ENCODE measurements at places on chromosomes 11 and 22.

DNA sequence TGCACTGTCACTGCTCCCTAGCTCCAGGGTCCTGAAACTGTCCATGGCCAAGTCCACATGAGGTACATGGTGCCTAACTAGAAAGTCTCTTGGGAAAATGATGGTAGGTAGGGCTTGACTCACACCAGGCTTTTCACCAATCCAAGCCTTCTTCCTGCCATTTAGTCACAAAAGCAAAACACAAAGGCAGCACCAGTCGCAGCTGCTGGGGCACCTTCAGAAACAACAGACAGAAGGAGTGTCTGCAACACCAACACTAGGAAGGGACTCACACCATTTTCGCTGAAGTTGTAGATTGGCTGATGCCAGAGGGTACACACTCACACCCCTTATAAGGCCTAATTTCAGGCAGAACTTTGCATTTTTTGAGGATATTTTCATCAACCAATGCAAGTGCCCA, 55.7 kb downstream of the SYTL2 start:
- DNase-seq: peak; percentile 29
- peaks cover 84% of the 10 kb centered on the region for H3K4me1 ChIP-seq
- no peaks in the 10 kb centered on the region for H3K36me3 ChIP-seq
- H3K4me3 ChIP-seq: peak overlapping the region; percentile 27
- H3K27ac ChIP-seq: peak overlapping the region; percentile 43

DNA sequence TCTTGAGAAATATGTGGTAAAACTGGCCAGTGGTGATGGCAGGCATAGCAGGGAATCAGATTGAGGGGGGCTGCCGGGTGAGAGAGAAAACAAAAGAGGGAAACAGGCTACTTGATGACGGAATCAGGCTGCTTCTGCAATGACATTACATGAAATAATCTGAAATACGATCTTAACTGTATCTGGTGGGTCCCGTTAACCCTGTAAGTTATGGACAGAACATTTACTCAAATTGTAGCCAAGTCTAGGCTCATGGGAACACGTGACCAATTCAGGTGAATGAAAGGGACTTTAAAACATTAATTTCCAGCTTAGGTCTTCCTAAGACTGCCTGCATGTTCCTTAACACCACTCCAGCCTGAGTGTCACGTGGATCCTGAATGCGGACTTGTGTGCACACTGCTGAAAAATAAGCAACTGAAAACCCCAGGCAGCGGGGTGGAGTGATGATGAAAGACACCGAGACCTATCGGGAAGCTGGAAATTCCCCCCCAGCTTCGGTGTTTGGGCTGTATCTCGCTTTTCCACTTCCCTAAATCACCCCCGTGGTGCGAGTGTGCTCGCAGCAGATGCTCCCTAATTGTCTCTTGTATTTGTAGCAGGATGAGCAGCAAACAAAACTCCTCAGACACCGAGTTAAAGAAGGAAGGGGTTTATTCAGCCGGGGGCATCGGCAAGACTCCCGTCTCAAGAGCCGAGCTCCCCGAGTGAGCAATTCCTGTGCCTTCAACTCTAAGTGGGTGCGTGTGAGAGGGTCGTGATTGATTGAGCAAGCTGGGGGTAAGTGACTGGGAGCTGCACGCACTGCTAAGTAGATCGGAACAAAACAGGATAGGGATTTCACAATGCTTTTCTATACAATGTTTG, 145.0 kb upstream of the GRK3 start:
- H3K27ac ChIP-seq: no peak overlapping the region
- peaks cover 22% of the 10 kb centered on the region for H3K4me1 ChIP-seq
- peaks cover 4% of the 10 kb centered on the region for H3K27me3 ChIP-seq
- peak overlapping the region; percentile 34 for H3K4me3 ChIP-seq
- H3K36me3 ChIP-seq: no peaks in the 10 kb centered on the region
- peak; percentile 17 for DNase-seq

- peak; percentile 51 for DNase-seq
- peak overlapping the region; percentile 9 for H3K4me3 ChIP-seq
- H3K27ac ChIP-seq: no peak overlapping the region
- no peaks in the 10 kb centered on the region for H3K36me3 ChIP-seq
Observed at GRCh38 chr11:117822074-117823033, 2.2 kb downstream of the FXYD2 start.

GRCh38 chr22:36838119-36839030, 21.5 kb upstream of the PVALB start:
- no peak overlapping the region for H3K27ac ChIP-seq
- no peaks in the 10 kb centered on the region for H3K27me3 ChIP-seq
- no peak for DNase-seq
- H3K36me3 ChIP-seq: no peaks in the 10 kb centered on the region
- H3K4me1 ChIP-seq: no peaks in the 10 kb centered on the region
- no peak overlapping the region for H3K4me3 ChIP-seq

DNA sequence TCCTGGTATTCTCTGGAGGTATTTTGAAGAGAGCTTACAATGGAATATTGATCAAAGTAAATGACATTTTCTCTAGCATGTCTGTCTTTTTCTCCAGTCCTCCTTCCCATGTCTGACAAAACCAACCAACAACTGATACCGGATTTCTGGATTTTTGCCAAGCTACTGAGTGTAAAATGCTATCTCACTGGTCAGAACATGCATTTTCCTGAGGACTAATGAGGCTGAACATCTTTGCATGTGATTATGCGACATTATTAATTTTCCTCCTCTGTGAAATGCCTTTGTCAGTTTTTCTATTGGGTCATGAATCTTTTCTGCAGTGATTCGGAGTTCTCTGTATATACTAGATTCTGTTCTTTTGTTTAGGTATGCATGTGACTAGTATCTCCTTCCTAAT, 51.4 kb downstream of the CDON start:
- no peaks in the 10 kb centered on the region for H3K4me1 ChIP-seq
- H3K4me3 ChIP-seq: no peak overlapping the region
- no peak overlapping the region for H3K27ac ChIP-seq
- DNase-seq: no peak

GRCh38 chr11:34536056-34536455, 22.5 kb upstream of the ELF5 start:
- H3K4me3 ChIP-seq: no peak overlapping the region
- H3K27me3 ChIP-seq: peaks cover 5% of the 10 kb centered on the region
- no peak for DNase-seq
- no peak overlapping the region for H3K27ac ChIP-seq
- H3K4me1 ChIP-seq: no peaks in the 10 kb centered on the region
- no peaks in the 10 kb centered on the region for H3K36me3 ChIP-seq

DNA sequence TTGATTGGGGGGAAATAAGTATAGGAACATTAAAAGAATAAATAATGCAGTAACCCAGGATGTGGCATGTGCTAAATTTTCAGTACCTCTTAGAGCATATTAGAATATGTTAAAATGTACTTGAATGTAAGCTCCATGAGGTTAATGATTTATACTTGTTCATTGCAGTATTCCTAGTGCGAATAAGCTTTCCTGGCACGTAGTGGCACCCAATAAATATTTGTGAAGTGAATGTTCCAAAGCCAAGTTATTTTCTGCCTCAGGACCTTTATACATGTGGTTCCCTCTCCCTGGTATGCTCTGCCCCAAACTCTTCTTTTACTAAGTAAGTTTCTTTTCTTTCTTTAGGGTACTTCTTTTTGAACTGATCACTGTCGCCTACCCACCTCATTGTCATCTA, 118.8 kb downstream of the DBX1 start:
- no peaks in the 10 kb centered on the region for H3K36me3 ChIP-seq
- H3K27me3 ChIP-seq: no peaks in the 10 kb centered on the region
- H3K27ac ChIP-seq: no peak overlapping the region
- H3K4me3 ChIP-seq: no peak overlapping the region
- DNase-seq: no peak
- no peaks in the 10 kb centered on the region for H3K4me1 ChIP-seq

DNA sequence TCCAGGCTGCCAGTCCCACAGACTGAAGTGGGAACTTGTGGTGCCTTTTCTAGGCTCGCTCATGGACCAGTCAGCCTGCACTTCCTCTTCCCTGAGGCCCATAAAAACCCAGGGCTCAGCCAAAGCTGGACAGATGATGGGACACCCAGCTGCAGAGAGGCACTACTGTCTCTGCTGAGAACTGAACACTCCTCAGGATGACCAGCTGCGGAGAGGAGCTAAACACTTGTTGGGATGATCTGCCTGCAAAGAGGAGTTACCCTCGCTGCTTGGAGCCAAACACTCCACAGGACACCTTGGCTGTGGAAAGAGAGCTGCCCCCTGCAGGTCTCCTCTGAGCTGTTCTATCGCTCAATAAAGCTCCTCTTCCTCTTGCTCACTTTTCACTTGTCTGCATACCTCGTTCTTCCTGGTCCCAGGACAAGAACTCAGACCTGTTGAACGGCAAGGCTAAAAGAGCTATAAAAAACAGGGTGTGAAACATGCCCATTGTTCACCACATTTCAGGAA, 465.5 kb downstream of the GUCY1A2 start:
- no peak for DNase-seq
- no peaks in the 10 kb centered on the region for H3K4me1 ChIP-seq
- no peaks in the 10 kb centered on the region for H3K36me3 ChIP-seq
- no peak overlapping the region for H3K27ac ChIP-seq
- no peak overlapping the region for H3K4me3 ChIP-seq

DNA sequence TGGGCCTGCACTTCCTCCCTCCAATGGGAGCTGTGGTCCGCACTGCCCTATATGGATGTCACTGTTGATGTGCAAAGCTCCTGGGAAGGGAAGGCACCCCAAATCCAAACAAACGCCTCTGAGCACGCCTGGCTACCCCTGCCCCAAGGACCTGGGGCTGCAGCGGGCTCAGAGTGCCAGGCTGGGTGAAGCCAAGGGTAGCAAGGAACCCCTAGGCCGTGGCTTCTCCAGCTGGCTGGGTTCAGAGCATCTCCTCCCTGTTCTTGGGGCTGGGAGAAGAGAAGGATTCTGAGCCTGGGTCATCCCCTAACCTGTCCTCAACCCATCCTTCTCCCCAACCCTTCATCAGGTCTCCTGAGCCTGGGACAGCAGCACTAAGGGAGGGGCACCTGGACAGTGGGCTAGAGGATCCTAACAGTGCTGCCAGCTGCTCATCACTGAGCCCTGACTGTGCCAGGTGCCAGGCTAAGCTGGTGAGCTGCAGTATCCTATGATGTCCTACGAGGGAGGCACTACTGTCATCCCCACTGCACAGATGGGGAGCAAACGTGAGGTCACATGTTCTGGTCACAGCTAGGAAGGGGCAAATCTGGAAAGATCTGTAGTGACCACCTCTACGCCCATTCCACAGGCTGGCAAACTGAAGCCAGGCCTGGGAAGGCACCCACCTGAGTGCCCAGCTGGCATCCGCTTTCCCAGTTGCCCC, 3.0 kb downstream of the SSTR3 start:
- H3K36me3 ChIP-seq: peaks cover 20% of the 10 kb centered on the region
- peak overlapping the region; percentile 63 for H3K27ac ChIP-seq
- H3K27me3 ChIP-seq: no peaks in the 10 kb centered on the region
- no peak overlapping the region for H3K4me3 ChIP-seq

- H3K4me1 ChIP-seq: peaks cover 6% of the 10 kb centered on the region
- H3K27ac ChIP-seq: no peak overlapping the region
- no peak overlapping the region for H3K4me3 ChIP-seq
Observed at GRCh38 chr11:46321757-46322156, 25.5 kb upstream of the DGKZ start.

Data from naive thymus-derived CD4-positive, alpha-beta T cell (primary cell).